ENCODE measurements at places on chromosomes 11 and 22.

GRCh38 chr11:32405592-32405991 is 29.7 kb downstream of the WT1 start:
- DNase-seq, result no peak

DNA sequence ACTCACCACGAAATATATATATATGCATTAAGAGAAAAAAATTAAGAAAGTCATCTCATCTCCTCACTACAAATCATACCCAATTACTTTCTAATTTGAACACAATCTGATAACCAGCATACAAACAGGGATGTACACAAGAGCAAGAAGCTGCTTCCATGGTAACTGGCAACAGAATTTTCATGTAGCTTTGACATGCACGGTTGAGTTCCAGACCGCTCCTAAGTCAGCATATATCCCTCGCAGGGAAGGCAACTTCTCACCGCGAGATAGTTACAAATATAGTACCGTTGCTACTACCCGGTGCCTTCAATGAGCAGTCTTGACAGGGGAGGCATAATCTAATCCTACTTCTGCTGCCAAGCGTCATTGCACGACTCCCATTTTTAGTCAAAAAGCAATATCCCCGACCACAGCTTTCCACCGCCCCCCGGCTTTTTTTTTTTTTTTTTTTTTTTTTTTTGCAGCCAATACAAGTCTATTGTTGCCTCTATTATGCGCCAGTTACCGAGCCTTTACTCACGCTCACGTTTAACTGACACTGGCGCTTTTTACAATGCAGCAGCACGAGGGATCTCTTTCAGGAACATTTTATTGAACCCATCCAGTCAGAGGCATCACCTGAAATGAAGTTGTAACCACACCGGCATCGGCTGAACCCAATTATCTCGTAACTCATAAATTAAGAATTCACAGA is 2.2 kb downstream of the CADM1 start:
- no peak for DNase-seq

DNA sequence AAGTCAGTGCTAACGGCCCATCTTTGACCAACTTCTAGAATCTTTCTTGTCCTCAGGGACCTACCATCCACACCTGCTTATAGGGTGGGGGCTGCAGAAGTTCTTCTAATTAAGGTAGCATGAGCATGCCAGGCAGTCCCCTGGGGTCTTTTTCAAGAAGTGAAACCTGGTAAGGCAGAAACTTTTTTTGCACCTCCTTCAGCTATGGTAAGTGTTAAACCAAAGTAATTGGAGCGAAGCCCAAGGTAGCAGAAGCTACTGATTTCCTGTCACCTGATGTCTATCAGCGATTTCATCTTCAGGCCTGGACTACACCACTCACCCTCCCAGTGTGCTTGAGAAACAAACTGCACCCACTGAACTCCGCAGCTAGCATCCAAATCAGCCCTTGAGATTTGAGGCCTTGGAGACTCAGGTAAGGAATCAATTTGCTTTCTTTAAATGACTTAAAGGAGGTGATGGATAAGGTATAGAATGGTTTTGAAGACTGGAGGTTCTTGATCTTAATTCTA is at the start of gene MS4A1:
MS4A1 (plus strand) TSS at position 317 of the 512 bp plus-strand sequence. CDS start 6,528 bp downstream, outside the sequence.
- DNase-seq, result no peak

DNA sequence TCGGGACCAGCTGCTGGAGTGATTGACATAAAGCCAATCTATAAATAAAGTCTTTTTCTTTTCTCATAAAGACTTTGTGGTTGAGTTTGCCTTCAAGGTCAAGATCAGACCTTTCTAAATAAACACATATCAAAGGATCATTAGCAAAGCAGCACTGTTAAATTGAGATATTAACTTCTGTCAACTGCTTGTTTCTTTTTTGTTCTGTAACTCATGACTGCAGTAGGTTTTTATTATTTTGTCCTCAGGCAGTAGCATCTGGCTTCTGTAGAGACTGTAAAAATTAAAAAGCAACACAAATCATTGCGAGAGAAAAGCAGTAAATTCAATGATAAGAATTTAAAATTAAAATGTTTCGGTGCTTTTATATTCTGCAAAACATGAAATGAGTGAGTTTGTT is 77.7 kb upstream of the NNMT start:
- DNase-seq, result no peak

- DNase-seq, result peak; percentile 94
Measured at GRCh38 chr22:37198258-37199102, 10.4 kb upstream of the C1QTNF6 start.

DNA sequence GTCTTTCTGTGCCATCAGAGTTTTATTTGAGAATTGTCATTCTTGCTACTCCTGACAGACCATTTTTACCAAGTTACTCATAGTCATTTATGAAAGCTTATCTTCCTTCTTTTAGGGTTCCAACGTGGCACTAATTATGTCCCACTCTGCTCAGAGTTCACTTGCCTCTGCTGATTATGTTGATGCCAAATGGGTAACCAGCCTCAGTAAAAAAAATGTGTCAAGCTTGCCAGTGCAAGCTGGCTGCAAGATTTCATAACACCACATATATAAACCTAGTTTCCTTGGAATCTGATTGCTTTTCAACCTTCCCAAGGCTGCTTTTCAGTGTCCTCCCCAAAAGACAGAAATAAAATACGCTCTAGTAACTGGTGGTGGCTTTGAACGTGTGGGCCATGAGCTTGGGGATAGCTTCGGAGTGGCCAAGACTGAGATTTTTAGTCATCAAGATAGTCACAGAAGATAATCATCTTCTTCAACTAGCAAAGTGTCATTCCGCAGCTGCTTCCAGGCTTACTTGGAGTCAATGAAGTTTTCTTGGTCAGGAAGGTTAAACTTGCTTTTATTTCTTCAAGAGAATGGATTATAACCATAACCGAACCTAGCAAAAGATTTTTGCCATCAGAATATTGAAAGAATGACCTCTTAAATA is 29.5 kb upstream of the APOA1 start:
- DNase-seq, result no peak

- DNase-seq, result no peak
Measured at GRCh38 chr11:20563866-20564265, 35.5 kb upstream of the SLC6A5 start.
